ENCODE measurements at places on chromosomes 4 and X. TPM values are rescaled to one million over a fixed set of nuclear protein-coding genes. Genes with fewer than 3 reads are reported as not detected.

- DNase-seq = no peak
Measured at GRCh38 chr4:60822986-60823385, 377.1 kb upstream of the ADGRL3 start.

DNA sequence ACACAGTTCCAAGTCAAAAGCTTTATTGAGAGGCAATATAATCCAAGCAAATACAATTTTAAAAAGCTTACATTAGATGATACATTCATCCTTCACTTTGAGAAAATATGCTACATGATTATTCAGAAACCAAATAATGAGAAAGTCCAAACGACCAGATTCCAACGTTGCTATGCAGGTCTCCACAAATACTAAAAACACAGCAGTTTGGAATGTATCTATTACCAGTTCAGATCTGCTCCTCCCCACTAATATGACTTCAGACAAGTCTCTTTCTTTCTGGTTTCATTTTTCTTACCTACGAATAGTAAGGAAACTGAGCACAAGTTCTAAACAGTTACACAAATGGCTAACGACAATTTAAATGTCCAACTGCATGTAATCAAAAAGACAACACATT lies 9.5 kb downstream of the NAF1 start:
- DNase-seq = no peak

- DNase-seq = no peak
Measured at GRCh38 chr4:11287055-11287454, 141.6 kb downstream of the HS3ST1 start.

DNA sequence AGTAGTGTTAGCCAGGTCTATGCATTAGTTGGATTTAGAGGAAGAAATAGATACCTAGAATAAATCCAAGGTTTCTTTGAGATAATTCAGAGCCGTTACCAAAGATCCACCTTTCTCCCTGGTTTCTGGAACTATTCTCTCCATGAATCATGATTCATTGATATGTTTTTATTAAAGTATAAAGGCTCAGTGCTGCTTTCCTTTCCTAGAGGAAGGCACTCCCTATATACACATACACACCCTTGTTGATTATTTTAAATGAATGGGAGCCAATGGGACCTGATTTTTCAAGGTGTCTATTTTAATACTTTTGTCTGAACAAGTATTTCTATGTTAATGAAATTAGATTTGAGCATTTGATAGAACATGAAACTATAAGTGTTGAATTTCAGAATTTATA lies 146.8 kb upstream of the SPRY1 start:
- DNase-seq = no peak

GRCh38 chrX:154368630-154369448 lies 5.6 kb downstream of the FLNA start:
- DNase-seq = peak; percentile 88

DNA sequence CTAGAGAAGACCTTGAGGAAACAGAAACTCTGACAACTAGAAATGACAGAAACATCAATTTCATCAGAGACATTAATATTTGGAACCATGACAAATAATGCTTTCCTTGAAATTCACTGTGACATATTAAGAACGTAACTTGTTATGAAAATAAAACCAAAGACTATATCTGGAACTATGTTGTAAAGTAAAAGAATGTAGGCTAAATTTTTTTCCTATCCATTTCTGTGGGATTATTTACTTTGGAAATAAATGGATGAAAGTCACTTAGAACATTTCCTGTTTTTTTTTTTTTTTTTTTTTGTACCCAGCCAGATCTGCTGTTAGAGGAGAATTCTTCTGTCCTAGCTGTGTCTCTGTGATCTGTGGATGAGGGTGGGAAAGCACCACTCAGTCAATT lies 255.9 kb downstream of the SPRY1 start:
- DNase-seq = no peak

Gene HSFX2
- total RNA-seq = not detected

DNA sequence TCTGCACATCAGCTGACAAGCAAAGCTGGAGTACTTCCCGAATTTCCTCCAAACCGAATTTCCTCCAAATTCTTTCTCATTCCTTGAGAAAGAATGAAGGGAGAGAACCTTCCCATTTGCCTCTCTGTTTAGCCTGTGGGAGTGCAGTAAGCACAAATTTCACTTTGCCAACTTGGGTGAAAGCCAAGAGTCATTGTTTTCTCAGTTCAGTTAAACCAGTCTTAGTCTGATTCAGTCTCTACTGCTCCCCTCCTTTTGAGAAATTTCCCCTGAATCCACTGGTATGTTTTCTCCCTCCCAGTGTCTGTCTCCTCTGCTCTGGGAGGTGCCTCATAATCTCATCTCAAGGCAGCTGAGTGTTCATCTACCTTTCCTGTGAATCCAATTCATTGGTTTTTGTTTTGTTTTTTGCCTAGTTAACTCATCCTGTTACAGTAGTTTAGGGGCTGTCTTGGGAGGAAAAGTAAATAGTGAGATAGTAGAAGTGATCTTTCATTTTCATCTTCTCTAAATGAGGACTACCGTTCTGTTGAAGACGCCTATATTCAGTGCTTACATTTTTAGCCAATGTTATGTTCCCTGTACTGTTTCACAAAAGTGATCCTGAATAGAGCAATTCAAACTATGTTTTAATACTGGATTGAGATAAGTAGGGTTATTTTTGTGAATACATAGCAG lies 49.0 kb downstream of the SYTL5 start:
- no peak for DNase-seq

Gene GC
- total RNA-seq = not detected

- no peak for DNase-seq
Measured at GRCh38 chr4:42150653-42151567, 1.5 kb downstream of the BEND4 start.

DNA sequence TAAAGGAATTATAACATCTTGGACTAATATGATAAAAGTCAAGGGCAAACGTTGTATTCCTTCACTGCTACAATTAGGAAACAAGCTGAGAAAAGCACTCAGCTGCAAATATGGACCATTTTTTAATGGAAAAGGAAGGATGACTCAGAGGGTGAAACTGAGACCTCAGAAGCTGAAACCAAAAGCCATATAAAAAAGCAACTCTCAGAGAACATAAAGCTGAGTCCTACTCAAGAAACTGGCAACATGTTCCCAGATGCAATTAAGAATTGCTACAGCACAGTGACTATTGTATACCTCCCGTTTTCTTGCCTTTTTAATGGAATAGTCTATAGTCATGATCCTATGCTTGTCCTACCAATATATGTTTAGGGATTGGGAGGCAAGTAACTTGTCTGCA lies 1106.4 kb upstream of the INTU start:
- DNase-seq = no peak

Gene ADH1C
- total RNA-seq = 7.5 TPM

- no peak for DNase-seq
Measured at GRCh38 chrX:100830143-100830542, 10.0 kb downstream of the CSTF2 start.

Gene PPARGC1A
- total RNA-seq = 77.5 TPM

DNA sequence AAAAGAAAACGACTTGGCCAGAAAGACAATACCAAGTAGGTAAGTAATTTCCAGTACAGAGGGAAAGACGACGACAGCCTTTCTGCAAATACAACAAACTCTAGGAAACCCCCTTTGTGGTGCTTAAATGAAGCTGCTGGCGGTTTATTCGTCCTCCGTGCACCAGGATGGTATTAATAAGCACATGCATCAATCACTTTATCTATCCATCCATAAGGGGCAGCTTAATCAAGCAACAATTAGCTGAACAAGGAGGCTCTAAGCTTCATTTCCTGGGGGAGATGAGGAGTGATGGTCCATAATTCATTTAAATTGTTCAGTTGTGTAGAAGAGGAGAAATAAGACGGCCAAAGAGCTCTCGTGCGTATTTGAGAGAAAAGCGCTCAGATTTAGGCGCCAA lies 26.2 kb downstream of the IRF2 start:
- no peak for DNase-seq
